NCI-H226 (cell line): ENCODE measurements at places on chromosomes 1 and 21.

- peak; percentile 78 for DNase-seq
Observed at GRCh38 chr21:22223385-22223784, 1225.2 kb downstream of the NCAM2 start.

- DNase-seq = no peak
Observed at GRCh38 chr1:15825800-15826199, 18.4 kb upstream of the UQCRHL start.

GRCh38 chr1:73106931-73107330, 824.6 kb upstream of the NEGR1 start:
- no peak for DNase-seq

- DNase-seq = no peak
Observed at GRCh38 chr1:181522864-181523263, 39.5 kb downstream of the CACNA1E start.

GRCh38 chr1:166119471-166119965, 47.3 kb downstream of the FAM78B start:
- no peak for DNase-seq

GRCh38 chr1:207259391-207259790, 62.1 kb upstream of the CD55 start:
- DNase-seq = no peak

GRCh38 chr1:221392453-221392852, 349.4 kb downstream of the DUSP10 start:
- DNase-seq = peak; percentile 36

GRCh38 chr1:29286194-29286767, 50.0 kb downstream of the PTPRU start:
- no peak for DNase-seq

- no peak for DNase-seq
Observed at GRCh38 chr1:176193663-176194062, 13.4 kb downstream of the COP1 start.

GRCh38 chr1:55309786-55310504, 94.8 kb upstream of the USP24 start:
- DNase-seq = no peak

DNA sequence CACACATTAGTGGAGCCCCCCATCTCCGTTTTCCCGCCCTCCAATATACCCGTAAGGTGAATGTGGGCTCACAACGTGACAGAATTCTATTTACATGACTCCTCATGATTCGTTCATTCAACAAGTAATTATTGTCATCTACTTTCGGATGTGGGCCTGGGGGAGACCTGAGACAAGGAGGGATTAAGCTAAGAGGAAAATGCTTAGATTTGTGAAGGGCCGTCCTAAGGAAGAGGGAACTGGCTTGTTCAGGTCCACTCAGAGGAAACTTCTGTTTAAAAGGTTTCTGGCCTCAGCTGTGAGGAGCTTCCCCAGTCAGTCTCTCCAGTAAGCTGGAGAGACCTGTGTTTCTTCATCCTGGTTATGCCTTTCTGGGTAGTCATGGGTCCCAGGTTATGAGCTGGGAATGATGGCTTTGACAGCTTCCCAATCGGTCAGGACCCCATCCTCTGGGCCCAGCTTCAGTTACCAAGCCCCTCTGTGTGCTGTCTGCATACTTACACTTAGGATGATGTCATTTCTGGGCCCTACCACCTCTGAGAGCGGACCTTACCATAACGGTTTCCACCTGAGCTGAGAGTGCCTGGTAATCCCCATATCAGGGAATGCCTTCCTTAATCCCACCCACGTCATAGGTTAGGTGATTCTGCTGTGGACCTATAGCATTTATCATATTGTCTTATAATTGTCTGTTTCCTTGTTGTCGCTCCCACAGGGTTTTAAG, 687 bp upstream of the ERI3 start:
- no peak for DNase-seq
